ENCODE measurements at places on chromosomes 3 and 15.

DNA sequence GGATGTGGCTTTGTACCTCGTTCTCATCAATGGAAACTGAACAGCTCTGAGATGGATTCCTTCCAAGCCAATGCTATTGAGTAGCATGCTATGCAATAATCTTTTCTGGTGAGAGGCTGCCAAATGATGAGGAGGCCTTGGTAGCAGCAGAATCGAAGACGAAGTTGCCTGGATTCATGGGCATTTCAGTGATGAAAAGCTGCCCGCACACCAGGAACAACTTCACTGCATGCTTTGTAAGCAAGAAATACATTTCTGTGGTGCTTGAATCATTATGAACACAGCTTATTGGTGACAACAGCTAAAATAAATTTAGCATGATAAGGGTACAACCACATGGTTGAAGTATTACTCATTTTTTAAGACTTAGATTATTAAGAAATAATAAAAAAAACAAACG is 246.8 kb upstream of the ROBO1 start:
- no peak for DNase-seq

- no peak for DNase-seq
Measured at GRCh38 chr3:144424606-144425005, 453.0 kb downstream of the DIPK2A start.

DNA sequence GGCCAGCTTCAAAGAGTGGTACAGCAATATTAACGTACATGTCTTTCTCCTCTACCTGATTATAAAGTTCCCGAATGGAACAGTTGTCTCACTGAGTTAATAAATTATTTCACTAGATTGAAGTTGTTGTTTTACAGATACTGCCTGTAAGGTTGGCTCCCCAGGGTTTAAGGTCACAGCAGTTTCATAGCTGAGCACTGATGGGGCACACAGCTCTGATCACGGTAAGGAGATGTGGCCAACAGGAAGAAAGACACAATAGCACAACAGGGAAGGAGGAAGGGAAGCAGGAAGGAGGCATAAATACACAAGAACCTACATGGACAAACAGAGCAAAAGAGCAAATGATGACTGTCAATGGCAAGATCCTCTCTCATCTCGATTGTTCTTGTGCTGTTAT is 215.6 kb downstream of the WNT5A start:
- no peak for DNase-seq

- DNase-seq, result no peak
Measured at GRCh38 chr15:88284318-88284998, 27.9 kb upstream of the NTRK3 start.

DNA sequence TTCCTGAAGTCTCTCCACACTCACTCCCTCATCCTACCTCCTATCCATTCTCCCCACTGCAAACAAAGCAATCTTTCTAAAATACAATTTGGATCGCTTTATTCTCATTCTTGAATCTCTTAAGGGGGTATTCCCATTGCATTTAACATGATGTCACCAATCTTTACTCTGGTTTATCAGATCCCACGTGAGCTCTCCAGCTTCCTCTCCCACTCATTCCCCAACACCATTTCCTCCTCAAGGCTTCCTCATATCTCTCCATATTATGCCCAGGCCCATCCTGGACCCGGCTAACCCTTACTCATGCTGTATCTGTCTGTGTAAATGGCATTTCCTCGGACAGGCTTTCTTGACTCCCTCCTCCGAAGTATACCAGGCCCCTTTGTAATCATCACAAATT is 165.0 kb downstream of the CD47 start:
- no peak for DNase-seq

- DNase-seq, result no peak
Measured at GRCh38 chr3:56339244-56339643, 129.0 kb downstream of the ERC2 start.

GRCh38 chr3:16484216-16484615 is 29.3 kb downstream of the RFTN1 start:
- no peak for DNase-seq

DNA sequence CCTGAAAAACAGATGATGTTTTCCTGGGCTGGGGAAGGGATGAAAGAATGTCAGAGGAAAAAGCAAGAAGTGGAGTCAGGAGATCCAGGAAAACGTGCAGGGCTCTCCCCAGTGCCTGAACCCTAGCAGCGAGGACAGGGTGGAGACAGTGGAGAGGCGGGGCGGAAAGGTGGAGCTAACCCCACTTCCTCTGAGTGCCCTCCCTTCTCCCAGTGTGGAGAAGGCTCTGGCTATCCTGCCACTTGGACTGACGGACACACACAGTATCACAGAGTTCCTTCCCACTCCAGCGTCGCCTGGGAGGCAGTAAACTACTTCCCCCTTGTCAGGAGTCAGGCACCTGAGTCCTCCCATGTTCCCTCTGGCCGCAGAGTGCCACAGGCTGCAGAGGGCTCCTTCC is 125.3 kb upstream of the CHRNA7 start:
- DNase-seq, result no peak

- no peak for DNase-seq
Measured at GRCh38 chr3:114447545-114447944, 153.7 kb downstream of the TIGIT start.

- DNase-seq, result no peak
Measured at GRCh38 chr15:37394402-37395099, 294.2 kb upstream of the MEIS2 start.

- peak; percentile 4 for DNase-seq
Measured at GRCh38 chr3:186849374-186849975, 7.0 kb downstream of the ADIPOQ start.

DNA sequence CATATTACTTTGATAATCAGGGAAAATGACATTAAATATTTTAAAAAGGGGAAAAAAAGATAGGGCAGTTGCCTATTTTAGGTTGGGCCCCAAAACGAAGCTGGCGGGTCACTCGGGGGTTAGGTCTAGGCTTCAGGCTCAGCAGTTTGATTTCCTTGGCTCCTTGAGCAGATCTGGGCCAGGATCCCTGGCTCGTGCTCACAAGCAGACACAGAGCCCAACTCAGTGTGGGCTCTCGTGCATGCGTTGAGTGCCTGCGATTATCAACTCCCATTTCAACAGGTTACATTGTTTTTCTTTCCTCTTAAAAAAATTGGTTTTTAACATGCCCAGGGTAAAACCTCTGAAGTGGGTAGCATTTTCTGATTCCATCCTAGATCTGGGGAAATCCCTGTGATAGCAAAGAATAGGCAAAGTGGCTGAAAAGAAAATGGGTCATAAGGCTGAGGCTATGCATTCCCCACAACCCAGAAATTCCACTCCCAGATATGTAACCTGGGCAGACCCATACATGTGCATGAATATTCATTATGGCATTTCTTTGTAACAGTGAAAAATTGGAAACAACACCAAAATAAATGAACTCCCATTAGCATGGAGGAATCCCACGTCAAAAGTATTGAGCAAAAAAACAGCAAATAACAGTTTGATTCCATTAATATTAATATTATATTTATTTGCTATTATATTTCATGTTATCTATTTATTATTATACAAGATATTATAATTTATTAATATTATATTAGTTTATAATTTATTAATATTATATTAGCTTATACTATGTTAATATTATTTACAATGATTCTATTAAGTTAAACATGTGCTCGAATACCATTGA is 27.8 kb downstream of the FAM43A start:
- no peak for DNase-seq

- no peak for DNase-seq
Measured at GRCh38 chr3:134317106-134317947, 56.9 kb downstream of the AMOTL2 start.

- DNase-seq, result peak; percentile 20
Measured at GRCh38 chr15:89860891-89861290, 32.9 kb downstream of the AP3S2 start.

DNA sequence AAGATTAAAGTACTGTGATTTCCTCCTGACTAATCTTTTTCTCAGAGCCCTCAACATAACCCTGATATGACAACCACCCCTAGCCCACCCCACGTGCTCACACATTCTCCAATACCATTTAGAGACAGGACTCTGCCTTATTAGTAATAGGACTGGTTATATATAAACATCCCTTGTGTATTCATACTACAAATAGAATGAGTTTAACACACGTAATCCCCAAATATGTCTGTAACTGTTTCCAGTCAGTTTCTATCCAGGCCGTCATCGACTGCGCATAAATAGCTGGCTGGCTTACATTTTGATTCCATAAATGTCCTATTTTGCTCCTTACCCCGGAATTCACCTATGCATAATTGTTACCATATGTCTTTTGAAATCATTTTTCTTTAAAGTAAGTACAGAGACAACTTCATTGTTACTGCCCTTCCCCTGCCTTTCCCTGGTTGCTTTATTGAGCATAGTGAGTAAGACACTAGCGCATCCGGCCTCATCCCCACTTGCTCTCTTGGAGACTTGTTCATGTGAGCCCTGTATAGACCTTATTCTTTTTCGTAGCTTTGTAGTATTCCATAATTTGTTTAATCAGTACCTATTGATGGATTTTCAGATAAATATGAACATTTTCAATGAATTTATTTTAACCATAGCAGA is 3.5 kb upstream of the P2RY14 start:
- no peak for DNase-seq

DNA sequence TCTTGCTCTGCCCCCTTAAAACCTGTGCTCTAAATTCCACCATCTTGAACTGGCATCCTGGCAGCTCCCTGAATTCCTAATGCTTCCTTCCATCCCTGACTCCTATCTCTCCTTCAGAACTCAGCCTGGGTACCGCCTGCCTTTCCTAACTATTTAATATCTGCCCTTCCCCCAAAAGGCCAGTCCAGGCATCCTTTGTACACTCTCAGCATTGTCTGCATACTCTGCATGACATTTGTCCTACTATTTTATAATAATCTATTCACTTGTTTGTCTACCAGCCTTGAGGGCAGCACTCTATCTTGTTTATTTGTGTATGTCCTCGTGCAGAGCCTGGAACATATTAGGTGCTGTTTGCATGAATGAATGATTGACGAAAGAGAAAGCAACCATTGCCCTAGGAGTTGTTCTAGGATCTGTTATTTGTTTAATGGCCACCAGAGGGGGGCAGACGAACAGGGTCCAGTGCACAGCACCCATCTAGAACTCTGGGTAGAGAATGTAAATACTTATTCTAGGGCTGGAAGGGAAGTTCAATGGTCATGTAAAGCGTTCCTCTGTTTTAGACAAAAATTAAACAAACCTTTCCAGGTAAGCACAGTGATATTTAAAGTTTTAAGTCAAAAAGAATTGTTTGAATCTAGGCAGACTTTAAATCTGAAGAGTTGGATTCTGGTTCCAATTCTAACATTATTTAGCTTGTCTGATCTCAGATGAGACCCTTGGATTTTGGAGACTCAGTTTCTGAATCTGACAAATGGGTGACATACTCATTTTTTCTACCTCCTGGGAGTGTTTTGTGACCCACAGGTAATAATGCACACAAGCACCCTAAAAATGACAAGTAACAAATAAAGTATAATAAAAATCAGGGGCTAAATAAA is 125.8 kb upstream of the GALNT15 start:
- no peak for DNase-seq

GRCh38 chr15:61558172-61559136 is 329.4 kb upstream of the RORA start:
- DNase-seq, result no peak

DNA sequence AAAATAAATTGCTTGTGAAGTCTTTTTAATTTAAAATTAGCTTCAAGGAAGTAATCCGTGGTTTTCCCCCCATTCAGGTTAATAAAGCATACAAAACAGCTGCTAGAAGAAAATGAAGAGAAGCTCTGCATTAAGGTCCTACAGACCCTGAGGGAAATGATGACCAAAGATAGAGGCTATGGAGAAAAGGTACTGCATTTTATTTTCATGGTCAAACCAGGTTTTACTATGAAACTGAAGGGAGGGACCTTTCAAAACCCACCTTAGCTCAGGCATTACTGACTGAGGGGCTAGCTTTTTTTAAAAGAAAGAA is 218.5 kb downstream of the ITPR1 start:
- DNase-seq, result no peak
